Left lobe of liver (tissue), 2 donors: ENCODE measurements at places on chromosomes 16 and 17.

- DNase-seq, result no peak
Observed at GRCh38 chr16:77579351-77579891, 142.9 kb upstream of the NUDT7 start.

GRCh38 chr17:59558039-59558438 lies 7.4 kb upstream of the DHX40 start:
- DNase-seq, result no peak

- no peak for DNase-seq
Observed at GRCh38 chr17:10743316-10744009, 13.6 kb upstream of the TMEM220 start.

DNA sequence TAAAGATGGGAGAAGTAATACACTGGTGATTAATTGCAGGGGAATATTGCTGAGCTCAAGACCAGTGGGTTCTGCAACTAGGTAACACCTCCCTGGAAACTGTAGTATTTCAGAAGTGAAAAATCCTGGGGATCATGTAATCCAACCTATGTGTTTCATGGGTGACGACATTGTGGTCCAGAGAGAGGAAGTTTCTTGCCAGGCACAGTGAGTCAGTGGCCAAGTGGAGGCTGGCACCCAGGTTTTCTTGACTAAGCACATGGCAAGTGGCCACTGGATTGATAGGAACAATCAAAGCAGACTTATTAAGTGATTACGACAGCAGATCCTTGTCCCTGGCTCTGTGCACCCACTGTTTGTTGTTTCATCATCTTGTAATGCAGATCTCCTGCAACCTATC lies 14.6 kb upstream of the CIITA start:
- peak; percentile 72 for DNase-seq
